Osteocyte (in vitro differentiated cells): ENCODE measurements at places on chromosomes 6 and 20. TPM values are rescaled to one million over a fixed set of nuclear protein-coding genes. Genes with fewer than 3 reads are reported as not detected.
A peak's percentile ranks its signal among the peaks of the same experiment; 100 is the strongest.

GRCh38 chr20:19943061-19943521 is 74.1 kb upstream of the NAA20 start:
- DNase-seq = no peak

- DNase-seq = no peak
Measured at GRCh38 chr6:135114355-135115145, 59.9 kb upstream of the HBS1L start.

- DNase-seq = no peak
Measured at GRCh38 chr6:77512554-77512953, 49.3 kb upstream of the HTR1B start.

Gene LHFPL5
- total RNA-seq = not detected in 2 replicates

DNA sequence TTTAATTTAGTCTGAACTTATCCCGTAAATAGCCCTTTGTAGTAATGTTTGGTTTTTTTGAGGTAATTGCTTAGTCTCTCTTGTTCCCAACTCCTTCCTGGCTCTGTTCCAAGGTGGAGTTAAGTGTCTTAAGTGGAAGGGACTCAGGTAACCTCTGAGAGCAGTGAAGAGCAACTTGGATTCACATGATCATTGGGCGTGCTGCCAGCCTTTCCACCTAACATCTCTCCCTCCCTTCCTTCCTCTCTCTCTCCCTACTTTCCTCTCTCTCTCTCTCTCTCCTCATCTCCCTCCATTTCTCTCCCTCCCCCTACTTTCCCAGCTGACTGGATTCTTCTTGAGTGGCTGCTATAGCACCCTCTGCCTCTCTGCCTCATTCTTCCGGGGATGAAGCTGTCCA is 232.9 kb upstream of the SASH1 start:
- no peak for DNase-seq

DNA sequence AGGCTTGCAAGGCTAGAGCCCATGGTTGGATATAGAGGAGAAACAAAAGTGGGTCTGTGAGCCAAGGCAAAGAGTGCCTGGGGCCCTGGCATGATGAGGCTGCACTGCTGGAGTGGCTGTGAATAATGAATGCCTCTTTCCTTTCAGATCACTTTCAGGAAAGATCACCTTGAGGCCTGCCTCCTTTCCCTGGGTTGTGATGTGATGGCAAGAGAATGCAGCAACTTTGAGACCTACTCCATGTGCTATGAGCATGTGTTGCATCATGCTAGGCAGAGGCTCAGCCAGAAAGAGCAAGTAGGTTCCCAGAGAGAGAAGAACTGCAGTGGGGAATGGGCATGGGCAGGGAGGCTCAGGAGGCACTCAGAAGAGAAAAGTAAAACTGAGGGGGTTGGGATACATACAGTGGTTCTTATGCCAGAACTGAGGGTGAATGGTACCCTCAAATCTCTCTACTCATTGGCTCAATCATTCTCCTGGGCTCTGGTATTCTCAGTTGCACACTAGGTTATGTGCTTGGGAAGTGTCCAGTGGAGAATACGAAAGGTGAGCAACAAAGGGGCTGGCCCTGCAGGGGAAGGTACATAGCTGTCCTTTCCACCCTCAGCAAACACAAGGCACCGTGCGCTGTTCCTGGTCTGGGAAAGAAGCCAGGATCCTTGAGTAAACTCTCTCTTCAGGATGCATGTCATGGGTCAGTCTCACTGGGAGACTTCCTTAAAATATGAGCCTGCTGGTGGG is 45.9 kb downstream of the CD164 start:
- DNase-seq = no peak

GRCh38 chr6:73521351-73521985 is 636 bp upstream of the EEF1A1 start:
- peak; percentile 92 for DNase-seq

- DNase-seq = no peak
Measured at GRCh38 chr6:149331871-149332270, 14.4 kb downstream of the TAB2 start.

Gene PRPH2
- not detected in 2 replicates for total RNA-seq

Gene BPIFB4
- not detected in 2 replicates for total RNA-seq

GRCh38 chr6:162922563-162923166 is 194.9 kb downstream of the PACRG start:
- no peak for DNase-seq
